ENCODE measurements at places on chromosomes 16 and 17.

DNA sequence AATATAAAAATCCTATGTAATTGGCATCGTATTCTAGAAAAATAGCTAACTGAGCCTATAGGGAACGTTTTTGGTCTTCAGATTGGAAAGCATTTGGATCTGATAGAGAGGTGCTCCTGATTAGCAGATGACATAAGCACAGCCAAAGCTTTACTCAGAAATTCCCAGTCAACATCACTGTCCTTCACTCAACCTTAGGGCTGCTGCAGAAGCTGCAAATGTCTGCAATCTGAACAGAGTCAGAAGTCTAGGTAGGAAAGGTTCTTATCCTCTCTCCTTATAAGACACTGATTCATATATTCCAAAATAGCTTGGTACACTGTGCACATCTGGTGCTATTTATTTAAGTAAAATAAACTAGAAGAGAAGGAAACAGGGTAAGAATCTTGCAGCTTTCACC is 19.2 kb downstream of the STRADA start:
- DNase-seq: no peak

GRCh38 chr17:75615301-75615700 is 17.9 kb upstream of the SMIM5 start:
- DNase-seq: no peak

DNA sequence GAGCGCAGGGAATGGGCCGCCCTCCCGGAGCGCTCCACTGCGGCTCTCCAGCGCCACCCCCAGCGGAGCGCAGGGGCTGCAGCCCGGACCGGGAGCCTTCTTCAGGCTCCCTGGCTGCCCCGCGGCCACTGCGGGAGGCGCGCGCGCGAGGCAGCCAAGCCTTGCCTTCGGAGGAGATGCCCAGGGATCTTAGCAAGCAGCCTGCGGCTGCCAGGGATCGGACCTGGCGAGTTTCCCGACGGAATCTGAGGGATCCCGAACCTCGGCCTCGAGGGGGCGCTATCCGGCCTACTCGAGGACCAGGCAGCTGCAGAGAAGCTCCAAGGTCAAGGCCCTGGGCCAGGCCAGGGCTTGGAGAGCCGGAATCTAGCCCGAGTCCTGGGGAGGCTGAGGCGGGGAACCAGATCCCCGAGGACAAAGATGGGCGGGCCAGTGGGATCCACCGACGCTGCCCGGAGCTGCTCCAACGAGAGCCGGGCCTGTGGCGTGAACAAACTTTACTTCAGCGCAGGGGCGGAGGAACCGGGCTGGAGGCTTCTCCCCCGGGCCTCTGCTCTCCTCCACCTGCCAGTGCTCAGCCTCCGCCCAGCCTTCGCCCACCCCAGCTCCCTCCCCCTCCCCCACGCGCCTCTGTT is at the start of gene IRX6:
Gene IRX6, plus strand, starts transcription at position 567 of the 635 bp plus-strand sequence. CDS start 889 bp downstream, outside the sequence.
- no peak for DNase-seq

DNA sequence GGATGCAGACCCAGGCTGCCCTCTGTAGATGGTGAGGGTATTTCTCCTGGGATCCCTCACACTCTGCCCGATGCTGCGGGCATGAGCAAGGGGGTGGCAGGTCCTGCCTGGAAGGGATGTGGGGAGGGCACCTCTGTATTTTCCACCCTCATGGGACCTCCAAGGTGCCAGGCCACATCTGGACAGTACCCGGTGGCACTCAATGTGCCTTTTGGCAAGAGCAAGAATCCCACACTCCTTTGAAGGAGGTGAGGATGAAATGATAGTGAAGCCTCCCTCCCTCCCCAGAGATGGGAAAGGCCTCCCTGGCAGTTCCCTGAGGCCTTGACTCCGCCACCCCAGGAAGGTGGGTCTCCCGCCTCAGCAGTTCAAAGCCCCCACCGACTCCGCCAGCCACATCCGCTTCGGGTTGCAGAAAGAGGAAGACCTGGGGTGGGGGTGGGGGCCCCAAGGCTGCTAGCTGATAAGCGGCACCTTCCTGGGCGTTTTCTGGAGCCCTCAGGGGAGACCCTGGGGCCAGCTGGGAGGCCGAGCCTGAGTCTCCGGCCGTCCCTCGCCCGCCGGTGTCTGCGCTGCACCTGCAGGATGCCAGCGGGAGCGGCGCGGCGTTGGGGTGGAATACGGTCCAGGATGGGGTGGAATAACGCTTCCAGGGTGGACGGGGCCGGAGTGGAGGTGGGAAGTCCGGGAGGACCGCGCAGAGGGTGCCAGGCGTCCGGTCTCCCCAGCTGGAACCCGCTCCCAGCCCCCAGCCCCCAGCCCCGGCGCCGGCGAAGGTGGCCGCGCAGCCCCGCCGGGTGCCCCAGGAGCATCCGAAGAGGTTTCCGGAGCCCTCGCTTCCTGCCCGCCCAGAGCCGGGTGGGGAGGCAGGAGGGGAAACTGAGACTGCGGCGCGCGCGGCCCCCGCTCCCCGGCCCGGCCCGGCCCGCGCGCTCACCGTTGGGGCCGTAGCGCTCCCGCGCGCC is 718 bp downstream of the ATP2A3 start:
- DNase-seq: no peak

DNA sequence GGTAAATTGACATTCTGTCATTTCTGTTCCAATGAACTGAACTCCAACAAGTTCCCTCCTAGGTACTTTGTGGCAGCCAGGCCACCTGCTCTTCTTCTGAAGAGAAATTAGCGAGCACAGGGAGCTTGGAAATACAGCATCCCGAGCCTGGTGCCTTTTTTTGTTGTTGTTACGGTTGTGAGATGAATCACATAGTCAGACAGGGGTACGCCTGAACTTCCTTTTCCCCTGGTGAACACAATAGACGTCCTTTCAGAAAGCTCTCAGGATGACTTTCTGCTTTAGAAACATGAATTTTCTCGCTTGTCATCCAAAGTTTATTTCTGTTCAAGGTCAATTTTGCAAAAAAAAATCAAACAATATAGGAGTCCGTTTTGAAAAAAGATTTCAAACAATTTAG is 53.9 kb upstream of the XYLT1 start:
- DNase-seq: no peak

DNA sequence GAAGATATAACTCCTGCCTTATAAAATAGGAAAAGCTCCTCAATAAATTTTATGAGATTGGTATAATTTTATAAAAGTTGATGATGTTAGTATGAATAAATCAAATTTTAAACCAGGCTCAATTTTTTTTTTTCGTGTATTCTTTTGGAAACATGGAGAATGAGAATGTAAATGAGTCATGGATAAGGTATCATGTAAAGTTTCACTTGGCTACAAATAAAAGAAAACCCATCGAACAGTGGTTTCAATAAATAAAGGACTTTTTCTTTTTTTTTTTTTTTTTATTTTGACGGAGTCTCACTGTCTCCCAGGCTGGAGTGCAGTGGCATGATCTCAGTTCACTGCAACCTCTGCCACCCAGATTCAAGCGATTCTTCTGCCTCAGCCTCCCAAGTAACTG is 67.3 kb downstream of the PHKB start:
- peak; percentile 68 for DNase-seq

GRCh38 chr17:39400547-39401411 is 647 bp downstream of the FBXL20 start:
- DNase-seq: peak; percentile 21

DNA sequence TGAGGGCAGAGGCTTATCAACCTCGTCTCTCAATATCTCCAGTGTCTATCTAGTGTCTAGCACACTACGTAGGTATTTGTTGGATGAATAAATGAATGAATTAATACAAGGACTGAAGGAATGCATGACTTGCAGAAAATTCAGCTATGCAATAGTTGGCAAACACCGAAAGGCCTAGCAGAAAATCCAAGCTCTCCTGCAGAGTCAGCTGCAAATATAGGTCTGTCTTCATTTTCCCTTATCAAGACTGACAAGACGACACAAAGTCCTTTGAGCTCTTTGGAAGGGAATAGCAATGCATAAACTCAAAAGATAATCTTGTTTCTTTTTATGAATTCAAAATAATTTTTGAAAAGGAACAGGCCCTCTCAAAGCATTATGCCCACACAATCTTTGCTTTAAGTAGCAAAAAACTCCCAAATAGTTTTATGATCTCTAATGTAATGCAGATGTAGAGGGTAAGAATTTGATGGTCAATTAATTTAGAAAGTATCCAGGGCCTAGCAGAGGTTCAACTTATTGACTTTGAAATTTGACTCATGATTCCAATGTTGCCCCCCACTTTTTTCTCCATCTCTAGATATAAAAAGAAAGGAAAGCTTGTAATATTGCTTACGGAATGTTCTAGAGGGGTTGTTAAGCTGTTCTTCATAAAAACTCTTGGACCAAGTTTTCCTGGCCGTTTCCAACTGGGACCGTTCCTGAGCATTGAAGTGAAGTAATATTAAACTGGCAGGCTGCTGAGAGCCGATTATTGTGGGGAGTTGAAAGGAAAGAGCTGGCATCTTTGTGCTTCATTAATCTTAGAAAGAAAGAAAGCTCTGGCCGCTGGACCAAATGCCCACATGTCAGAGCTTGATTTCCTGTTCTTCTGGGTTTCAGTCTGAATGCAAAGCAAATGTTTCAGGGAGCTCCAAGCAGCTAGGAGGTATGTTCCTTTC is 227.3 kb downstream of the HS3ST3A1 start:
- no peak for DNase-seq

DNA sequence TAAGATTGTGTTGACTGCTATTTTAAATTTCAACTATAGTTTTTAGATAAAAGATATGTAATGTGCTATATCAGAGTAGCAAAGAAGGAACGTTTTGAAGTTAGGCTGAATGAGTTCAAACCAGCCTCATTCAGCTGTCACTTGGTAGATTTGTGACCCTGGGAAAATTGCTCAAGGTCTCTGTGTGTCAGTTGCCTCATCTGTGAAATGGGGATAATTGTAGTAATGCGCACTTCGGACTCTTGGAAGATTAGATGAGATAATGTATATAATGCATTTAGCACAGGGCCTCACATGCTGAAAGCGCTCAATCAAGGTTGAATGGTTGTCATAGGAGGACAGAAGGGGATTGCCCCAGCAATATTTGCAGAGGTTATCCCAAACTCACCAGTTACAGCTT is 4.7 kb downstream of the BMERB1 start:
- no peak for DNase-seq

- no peak for DNase-seq
These were observed 43.5 kb downstream of the JPH3 start for GRCh38 chr16:87645802-87646201.

DNA sequence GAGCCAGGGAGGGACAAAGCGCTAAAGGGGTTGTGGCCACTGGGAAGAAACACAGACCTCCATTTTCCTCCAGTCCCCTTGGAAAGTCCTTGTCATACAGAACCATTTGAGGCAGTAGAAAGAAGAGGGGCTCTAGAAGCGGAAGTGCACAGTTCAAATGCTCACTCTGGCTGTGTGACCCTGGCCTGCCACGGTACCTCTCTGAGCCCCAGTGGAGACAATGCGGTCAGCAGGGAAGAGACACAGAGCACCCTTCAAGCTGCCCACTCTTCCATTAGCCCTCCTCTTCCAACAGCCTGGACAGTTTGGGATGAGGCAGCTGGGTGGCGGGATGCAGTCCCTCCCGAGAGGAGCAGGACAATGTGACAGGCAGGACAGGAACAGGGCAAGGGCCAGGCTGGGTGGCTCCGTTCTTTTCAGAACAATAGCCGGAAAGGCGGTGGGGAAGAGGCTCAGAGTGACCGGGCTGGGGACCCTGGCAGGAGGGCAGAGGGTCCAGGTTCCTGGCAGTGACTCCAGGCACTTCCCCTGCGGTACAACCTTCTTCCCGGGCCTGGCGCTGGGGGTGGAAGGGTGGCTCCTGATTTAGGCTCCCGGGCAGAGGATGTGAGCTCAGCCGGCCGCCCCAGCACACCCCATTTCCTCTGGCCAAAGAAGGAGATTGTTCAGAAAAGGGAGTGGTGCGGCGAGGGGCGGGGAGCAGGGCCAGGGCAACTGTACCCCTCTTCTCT is 5.6 kb downstream of the CASKIN2 start:
- no peak for DNase-seq

DNA sequence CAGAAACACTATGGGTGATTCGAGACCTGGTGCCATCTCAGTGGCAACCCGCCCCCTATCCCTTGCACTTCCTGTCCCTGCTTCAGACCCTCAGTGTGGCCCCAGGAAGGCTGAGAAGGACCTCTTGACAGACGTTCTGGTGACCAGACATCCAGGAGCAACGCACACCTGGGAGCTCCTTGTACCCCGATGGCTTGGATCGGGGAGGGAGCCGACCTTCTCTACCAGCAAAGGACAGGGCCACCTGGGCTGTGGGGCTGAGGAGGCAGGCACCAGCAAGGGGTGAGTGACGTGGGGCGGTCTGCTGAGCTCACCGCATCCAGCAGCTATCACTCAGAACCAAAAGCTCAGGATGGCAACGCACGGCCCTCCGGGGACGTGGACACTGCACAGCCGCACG is 27.2 kb downstream of the UNKL start:
- DNase-seq: no peak

GRCh38 chr17:68054296-68054900 is 18.9 kb downstream of the KPNA2 start:
- DNase-seq: peak; percentile 70

DNA sequence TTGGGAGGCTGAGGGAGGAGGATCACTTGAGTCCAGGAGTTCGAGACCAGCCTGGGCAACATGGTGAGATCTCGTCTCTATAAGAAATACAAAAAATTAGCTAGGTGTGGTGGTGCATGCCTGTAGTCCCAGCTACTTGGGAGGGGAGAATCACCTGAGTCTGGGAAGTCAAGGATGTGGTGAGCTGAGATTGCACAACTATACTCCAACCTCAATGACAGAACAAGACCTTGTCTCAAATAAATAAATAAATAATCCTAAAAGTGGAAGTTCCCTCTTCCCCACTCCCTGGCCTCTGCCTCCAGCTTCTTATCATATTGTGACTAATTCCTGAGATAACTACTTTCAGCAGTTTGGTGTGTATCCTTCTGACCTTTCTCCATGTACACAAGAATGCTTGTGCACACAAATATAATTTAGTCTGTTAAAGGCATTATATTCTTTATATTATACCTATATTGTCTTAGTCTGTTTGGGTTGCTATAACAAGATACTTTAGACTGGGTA is 23.5 kb upstream of the DNAJA2 start:
- no peak for DNase-seq

GRCh38 chr16:62068747-62069146 is 32.5 kb upstream of the CDH8 start:
- no peak for DNase-seq

- peak; percentile 41 for DNase-seq
These were observed 1.0 kb downstream of the NME2 start for GRCh38 chr17:51166987-51167931.

GRCh38 chr16:53429221-53429943 is 4.9 kb upstream of the RBL2 start:
- peak; percentile 29 for DNase-seq

DNA sequence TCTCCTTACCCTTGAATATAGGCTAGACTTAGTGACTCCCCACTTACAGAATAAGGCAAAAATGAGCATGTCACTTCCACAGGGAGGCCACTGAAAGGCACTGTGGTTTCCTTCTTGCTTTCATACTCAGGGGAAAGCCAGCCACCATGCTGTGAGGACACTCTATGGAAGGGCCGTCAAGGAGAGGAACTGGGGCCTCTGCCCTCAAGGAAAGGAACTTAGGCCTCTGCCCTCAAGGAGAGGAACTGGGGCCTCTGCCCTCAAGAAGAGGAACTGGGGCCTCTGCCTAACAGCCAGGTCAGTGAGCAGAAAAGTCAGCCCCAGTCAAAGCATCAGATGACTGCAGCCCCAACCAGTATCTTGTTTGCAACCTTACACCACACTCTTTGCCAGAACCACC is 30.1 kb downstream of the VPS35 start:
- DNase-seq: peak; percentile 4

Data from astrocyte of the spinal cord (primary cell).